HepG2 (cell line): ENCODE measurements at places on chromosomes 11 and 22.

DNA sequence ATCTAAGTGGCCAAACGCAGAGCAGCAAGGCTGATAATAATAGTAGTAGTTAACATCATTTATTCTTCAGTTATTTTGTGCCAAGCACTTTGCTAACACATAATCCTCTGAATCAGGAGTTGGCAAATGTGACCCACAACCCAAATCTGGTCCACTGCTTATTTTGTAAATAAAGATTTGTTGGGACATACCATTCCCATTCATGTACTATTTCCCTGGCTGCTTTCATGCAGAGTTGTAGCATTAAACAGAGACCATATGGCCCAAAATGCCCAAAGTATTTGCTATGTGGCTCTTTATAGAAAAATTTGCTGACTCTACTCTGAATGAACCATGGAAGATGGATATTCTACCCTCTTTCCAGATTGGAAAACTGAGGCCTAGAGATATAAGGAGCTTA is 50.3 kb downstream of the COMMD9 start:
- no peak for DNase-seq

DNA sequence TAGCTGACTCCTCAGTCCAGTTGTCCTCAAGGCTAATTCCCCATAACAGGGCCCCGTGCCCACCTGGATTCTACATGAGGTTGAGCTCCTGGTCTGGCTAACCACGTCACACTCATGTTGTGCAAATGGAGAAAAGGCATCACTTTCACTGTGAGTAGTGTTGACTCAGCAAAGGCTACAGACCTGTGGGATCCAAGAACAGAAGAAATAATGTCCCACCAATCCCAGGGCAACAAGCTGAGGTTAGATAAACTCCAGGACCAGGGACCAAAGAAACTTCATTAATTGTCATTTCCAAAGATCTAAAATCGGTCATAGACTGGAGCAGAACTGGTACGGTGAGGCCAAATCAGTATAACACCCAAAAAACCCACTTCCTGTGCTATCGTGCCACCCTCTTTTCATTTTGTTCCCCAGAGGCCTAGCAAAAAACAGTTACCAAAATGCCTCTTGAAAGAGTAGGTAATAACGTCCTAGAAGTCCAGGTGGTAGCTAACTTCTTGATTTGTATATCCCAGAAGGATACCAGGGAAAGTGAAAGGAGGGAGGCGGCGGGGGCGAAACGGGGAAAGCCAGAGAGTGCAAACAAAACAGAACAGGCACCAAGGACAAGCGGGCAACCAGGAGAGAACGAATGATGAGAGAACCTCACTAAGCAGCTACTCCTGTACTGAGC is 1.4 kb downstream of the PCSK7 start:
- no peak for DNase-seq

DNA sequence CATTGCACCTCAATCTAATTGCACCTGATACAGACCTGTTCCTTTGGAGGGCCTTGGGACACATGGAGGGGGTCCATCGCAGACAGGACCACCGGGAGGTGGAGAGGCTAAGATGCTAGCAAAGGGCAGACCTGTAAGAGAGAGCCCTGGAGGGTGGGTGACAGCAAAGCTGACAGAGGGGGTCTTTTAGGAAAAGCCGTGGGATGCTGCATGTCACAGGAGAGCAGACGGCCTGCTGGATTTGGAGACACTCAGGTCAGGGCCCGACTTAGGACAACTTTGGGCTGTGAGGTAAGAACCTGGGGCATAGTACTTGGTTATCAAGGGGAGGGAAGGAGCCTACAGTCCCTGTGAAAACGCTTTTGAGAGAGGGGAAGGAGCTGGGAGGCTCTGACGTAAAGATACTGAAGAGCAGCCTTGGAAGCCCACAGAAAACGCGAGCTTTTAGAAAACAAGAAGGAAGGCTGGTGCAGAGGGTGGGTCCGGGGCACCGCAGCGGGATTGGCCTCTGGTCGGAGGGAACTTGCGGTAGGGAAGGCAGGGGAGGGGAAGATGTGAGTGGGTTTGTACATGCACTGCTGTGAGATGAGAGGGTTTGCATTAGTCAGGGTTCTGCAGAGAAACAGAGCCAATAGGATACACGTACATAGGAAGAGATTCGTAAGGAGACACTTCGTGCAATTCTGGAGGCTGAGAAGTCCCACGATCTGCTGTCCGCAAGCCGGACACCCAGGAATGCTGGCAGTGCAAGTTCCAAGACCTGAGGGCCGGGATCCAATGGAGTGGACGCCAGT is 868.5 kb downstream of the TBC1D22A start:
- DNase-seq, result no peak

DNA sequence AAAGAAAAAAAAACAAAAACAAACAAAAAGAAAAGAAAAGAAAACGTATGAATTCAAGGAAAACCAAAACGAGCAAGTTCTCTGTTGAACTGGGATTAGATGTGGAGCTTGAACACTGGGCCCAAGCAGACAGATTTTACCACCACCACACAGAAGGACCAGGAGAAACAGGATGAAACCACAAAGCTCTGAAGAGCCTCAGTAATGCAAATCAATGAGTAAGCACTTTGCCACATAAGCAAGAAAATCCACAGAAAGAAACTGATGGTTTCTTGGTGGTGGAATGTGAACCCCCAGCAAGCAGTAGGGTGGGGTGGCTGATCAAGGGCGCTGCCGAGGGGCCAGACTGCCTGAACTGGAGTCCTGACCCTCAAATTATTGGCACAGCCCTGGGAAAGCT is 50.9 kb upstream of the NFRKB start:
- DNase-seq, result no peak

- no peak for DNase-seq
These were observed 546.2 kb downstream of the NTM start for GRCh38 chr11:131916638-131917037.

DNA sequence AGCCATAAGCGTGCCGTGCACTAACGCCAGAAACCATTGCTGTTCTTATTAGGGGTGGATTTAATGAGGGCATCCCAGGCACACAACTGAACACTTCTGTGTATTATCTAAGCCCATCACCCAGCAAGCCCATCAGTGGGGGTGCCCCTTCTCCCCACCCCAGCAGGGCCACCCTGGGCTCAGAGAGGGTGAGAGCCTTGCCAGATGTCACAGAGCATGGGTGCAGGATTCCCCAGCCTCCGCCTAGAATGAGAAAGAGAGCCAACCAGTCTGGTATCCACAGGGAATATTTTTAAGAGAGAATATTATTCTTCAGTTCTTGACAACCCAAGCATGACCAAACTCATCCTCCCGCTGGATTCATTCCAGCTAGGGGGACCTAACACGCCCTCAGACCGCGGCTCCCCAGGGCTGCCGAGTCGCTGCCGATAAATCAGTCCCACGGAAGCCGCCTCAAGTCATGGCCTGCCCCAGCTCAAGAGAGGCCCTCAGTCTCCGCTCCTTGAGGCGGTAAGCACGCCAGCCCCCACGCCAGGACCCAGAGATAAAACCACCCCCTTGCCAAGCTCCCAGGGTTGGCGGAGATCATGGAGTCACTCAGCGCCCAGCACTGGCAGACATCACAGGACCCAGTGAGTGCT is 47.2 kb downstream of the MN1 start:
- no peak for DNase-seq

DNA sequence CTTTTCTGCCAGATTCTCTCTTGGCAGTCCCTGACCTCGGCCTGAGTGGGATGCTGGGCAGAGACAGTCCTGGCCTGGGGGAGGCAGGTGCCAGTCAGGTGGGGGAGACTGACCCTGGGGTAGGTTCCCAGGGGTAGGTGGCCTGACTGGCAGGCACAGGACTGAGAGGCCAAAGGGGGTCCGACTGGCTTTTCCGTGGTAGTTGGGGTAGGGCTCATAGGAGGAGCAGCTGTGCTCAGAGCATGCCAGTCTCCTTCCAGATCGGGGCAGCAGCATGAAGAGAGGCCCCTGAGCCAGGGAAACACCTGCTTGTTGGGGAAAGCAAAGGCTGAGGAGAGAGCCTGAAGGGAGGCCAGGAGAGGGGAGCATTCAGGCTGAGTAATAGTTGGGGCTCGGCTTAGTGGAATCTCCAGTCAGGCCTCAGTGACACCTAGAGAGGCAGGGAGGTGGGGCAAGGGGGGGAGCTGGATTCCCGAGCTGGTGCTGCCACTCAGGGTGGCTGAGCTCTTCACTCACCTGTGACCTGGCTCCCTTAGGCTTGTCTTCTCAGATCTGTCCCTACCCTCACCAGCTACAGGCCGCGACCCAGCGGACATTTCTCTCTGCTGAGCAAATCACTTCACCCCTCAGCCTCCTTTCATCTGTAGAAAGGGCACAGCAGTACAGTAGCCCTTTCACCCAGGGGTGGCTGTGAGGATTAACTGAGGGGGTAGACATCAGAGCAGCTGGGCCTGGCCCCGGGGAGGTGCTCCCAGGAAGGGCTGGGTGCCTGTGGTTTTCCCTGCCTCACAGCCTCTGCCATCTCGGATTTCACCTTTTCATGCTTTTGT is 26.2 kb downstream of the MCM5 start:
- DNase-seq, result no peak

GRCh38 chr22:38623351-38623750 is 32.8 kb downstream of the FAM227A start:
- DNase-seq, result peak; percentile 62

DNA sequence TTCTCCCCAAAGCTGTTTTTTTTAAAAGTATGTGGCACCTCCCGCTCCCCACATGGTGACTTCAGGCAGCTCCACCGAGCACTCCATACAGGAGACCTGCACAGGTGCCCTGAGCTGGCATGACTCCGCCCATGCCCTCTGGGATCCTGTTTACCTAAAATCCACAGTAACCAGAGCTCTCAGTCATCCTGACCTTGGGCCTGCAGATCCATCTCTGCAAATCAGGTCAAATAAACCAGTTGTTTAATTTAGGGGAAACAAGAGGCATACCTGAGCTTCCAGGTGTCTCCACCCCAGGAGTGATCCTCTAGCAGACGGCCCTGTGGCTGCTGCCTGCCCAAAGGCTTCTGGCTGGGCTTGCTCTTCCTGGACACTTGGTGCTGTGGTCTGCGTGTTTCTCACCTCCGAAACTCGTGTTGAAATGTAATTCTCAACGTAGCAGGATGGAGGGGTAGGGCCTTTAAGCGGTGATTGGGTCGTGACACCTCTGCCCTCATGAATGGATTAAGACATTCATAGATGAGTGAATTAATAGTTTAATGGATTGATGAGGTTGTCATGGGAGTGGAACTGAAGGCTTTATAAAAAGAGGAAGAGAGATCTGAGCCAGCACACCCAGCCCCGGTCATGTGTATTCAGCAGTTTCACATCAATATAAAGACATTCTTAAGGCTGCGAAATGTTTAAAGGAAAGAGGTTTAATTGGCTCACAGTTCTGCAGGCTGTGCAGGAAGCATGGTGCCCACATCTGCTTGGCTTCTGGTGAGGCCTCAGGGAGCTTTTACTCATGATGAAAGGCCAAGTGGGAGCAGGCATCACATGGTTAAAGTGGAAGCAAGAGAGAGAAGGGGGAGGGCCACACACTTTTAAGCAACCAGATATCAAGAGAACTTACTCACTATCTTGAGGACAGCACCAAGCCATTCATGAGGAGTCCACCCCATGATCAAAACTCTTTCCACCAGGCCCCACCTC is 34.1 kb downstream of the LINC01488 start:
- DNase-seq, result no peak

DNA sequence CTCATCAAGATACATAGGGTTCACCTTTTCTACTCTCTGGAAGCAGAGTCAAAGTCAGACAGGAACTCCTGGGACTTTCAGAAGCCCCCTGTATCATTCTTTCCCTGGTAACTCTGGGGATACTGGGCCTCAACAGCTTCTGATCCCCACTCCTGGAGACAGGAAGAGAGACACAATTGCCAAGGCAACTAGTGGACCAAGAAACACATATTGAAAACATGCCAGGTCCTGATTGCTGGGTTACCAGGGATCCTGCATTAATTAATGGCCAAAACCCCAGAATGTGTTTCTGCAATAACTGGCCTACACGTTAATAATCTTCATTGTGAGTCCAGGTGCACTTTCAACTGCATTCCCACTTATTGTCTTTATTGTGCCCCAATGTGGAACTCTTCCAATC is 260.8 kb upstream of the POU2AF2 start:
- DNase-seq, result no peak

- DNase-seq, result no peak
These were observed 120.0 kb downstream of the CADM1 start for GRCh38 chr11:115384236-115384635.

- DNase-seq, result peak; percentile 94
These were observed 64.0 kb downstream of the RPUSD4 start for GRCh38 chr11:126147208-126148111.

GRCh38 chr11:72179049-72179803 is 12.7 kb upstream of the FOLR1 start:
- DNase-seq, result no peak

- no peak for DNase-seq
These were observed 4.7 kb upstream of the KCTD14 start for GRCh38 chr11:78027759-78028158.

GRCh38 chr11:19952116-19952605 is 208.1 kb downstream of the DBX1 start:
- DNase-seq, result peak; percentile 92

- no peak for DNase-seq
These were observed 13.3 kb downstream of the CSNK1E start for GRCh38 chr22:38303974-38304373.

DNA sequence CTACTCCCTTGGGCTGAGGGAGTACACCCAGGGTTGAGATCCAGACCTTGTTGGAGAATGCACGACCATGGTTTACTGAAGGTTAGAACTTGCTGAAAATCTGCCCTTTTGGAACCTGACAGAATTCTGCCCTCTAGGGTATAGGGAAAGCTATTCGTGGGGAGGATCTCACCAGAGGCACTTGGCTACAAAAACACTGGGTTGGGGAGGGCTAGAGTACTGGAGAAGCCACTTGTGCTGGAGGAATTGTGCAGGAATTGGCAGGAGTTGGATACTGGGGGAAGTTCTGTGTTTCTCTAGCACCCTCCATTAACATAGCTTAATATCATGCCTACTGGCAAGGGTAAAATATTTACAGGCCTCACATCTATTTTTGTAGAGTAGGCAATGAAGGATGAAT is 55.8 kb downstream of the PPME1 start:
- DNase-seq, result no peak

DNA sequence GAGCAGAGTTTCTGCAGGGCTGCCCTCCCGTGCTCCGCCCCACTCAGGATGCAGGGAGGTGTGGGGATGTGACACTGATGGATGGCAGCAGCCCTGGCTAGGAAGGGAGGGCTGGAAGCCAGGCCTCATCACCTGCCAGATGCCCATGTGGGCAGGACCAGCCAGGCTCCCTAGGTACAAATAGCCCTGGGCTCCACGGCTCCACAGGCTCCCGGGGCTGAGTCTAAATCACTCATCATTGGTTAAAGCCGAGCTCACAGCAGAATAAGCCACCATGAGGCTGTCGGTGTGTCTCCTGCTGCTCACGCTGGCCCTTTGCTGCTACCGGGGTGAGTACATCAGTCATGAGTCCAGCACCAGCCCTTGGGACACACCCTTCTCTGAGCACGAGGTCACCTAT is at the start of gene SCGB1D1:
SCGB1D1 (plus strand) TSS at position 206 of the 400 bp plus-strand sequence; CDS start at position 275, 69 bp downstream.
- DNase-seq, result no peak

- no peak for DNase-seq
These were observed 12.5 kb downstream of the SCGB1A1 start for GRCh38 chr11:62431171-62431901.

GRCh38 chr11:88305430-88305829 is 32.1 kb downstream of the CTSC start:
- no peak for DNase-seq

- no peak for DNase-seq
These were observed 21.8 kb upstream of the OPCML start for GRCh38 chr11:133553885-133554740.
